ENCODE measurements at places on chromosomes 7 and 10.

DNA sequence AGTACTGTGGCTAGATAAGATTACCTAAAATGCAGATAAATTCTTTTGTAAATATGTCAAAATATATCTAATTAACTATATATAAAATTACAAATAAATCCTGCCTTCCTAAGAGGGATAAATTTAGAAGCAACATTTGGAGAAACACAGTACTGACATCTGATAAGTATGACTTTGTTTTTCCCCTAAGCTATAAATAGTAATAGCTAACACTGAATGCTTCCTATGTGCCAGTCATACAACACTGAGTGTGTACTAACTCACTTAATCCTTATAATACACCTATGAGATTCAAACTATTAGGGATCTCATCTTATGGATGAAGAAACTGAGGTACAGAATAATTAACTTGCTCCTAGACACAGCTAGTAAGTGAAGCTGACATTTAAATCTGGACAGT lies 733.4 kb downstream of the MAGI2 start:
- no peak for DNase-seq

DNA sequence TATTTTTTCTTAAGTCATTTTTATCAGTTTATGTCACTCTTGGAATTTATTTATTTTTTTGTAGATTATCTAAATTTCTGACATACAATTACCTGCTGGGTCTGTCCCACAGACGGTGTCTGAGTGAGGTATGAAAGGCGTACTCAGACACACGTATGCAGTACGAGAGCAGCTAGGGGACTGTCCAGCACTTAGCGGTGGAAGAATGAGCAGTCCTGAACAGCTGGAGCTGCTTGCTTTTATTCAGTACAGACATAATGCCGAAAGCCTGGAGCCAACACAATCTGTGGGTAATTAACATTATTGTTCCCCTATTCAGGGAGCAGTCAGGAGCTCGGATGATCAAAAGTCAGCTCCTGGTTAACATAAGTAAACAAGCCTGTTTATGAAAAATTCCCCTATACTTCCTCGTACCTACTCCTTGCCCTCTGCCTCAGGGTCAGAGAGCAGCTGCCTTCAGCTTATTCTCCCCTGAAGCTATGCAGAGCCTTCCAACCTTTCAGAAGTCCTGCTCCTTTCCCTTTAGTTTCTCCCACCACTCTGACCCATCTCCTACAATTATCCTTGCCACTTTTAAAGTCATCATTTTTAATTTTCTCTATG lies 488.0 kb upstream of the POM121L12 start:
- no peak for DNase-seq

DNA sequence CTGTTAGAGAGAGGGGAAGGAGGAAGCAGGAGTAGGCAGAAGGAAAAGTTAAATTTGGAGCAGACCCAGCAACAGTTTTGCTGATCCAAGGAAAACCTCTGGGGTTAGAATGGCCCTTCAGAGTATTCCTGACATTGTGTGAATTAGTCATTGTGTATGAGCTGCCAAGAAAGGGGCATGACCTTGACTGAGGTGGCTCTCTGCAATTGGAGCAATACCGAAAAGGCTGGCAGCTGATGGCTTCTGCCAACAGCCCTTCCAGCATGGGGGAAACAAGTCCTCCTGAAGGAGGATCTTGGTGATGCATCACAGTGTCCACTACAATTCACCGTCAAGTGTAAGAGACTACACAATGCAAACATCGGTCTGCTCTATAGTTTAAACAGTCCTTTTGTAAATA lies 20.6 kb upstream of the WASL start:
- DNase-seq: peak; percentile 25

DNA sequence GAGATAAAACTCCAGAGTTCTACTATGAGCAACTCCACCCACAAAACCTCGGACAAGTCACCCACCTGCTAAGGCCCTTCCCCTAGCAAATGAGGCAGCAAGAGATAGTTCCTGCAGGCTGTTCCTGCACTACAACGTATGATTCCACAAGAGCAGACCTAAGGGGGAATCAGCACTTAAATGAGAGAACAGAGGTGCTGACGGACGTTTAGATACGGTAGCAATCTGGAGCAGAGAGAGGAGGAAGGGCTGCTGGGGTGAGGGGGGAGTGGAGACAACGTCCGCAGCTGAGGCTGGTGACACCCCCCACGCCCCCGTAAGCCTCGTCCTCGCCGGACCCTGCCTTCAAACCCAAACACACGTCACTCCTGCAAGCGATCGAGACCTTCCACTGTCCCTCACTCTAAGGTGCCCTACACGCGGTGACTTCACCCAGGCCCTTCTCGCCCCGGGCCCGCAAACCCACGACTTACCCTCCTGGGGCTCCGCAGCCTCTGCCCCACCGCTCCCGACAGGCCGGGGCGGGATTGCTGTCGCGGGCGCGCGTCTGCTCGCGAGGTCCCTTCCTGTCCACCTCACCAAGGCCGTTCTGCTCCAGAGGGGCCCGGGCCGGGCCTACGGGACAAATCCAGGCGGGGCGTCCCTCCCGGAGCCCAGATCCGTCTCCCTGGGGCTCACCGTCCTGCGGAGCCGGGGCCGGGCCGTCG lies 635 bp downstream of the ZNF12 start:
- peak; percentile 49 for DNase-seq

DNA sequence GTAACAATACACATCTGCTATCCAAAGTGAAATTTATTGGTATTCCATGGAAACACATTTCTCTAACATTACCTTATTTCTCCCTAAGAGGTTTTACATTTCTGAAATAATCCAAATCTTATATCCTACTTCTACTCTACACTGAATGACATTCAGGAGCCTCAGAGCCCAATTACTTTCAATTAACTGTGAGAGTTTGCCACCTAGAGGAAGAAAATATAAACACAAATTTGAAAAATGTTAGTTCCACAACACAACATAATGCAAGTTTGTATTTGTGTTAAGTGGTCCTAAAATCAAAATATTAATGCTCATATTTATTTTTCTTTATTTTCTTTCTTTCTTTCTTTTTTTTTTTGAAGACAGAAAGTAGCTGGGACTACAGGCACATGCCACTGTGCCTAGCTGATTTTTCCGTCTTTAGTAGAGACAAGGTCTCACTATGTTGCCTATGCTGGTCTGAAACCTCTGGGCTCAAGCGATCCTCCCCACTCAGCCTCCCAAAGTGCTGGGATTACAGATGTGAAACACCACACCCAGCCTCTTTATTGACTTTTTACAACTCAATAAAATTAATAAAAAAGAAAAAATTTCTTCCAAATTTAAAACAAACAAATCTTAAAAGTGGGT lies 46.0 kb downstream of the ATAD1 start:
- DNase-seq: peak; percentile 34

DNA sequence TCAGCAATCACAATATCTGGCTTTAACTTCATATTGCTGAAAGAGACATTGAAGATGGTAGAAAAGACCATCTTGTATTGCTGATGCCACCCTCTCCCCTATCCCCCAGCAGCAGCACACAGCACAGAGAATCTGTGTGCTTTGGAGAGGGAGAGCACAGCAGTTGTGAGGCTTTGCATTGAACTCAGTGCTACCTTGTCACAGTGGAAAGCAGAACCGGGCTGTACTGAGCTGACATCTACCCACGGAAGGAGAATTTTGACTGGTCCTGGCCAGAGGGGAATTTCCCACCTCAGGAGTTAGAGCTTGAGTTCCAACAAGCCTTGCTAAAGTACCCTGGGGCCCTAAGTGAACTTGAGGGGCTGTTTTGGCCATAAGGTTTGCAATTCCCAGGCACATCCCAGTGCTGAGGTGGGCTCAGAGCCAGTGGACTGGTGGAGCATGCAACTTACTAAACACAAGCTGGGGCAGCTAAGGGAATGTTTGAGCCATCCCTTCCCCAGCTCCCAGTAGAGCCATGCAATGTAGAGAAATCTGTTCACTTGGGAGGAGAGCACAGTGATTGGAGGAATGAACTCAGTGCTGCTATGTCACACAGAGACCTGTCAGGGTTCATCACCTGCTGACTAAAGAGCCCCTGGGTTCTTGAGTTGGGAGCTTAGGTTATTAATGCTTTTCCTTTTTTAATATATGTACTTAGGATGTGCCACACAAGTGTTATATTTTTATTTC lies 62.1 kb downstream of the OR13A1 start:
- no peak for DNase-seq

GRCh38 chr10:25753776-25754175 lies 180.3 kb upstream of the MYO3A start:
- no peak for DNase-seq

- no peak for DNase-seq
Observed at GRCh38 chr7:100085515-100085914, 3.3 kb upstream of the COPS6 start.

GRCh38 chr7:102050864-102051460 lies 233.5 kb downstream of the CUX1 start:
- no peak for DNase-seq

DNA sequence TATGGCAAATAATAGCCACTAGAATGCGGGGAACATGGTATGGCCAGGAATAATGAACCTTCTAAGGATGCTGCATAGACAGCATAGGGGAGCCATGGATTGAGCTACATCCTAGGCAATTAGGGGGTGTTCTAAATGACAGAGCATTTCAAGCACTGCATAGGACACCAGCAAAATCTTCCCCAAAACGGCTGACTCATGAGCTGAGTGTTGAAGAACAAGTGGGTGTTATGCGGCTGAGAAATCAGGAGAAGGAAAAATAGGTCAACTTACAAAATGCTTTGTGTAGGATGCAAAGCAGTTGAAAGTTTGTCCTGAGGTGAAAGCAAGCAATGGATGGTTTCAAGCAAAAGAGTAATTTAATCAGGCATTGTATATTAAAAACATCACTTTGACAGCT lies 1023.5 kb upstream of the C7orf33 start:
- DNase-seq: no peak

- DNase-seq: no peak
Observed at GRCh38 chr10:4013651-4014121, 228.7 kb upstream of the KLF6 start.

DNA sequence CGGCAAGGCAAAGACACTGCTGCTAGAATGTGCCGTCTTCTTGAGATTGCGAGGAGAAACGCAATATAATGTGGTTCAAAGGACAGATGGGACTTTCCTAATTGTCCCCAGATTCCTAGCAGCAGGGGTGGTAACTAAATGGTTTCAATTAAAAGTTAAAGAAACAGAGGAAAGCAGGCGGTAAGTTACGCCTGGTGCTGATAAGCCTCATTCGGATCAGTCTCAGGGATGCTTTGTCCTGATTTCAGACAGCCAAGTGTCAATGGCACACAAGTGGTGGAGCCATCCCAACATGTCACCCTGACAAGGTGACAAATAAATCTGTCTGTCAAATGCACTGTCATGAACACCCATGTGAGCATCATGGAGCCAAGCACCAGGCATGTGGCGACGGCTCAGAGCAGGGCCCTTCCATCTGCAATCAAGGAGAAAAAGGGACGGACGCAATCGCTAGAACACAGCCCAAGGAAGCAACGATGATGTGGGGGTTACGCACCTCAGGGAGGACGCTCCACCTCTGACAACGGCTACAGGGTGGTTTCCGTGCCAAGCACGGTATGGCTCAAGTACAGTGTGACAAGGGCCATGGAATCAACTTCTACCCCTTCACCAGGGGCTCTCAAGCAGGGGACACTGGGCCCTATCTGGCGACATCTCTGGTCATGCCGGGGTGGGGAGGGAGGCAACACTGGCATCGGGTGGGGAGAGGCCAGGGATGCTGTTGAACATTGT lies 66.2 kb downstream of the CTBP2 start:
- DNase-seq: no peak

DNA sequence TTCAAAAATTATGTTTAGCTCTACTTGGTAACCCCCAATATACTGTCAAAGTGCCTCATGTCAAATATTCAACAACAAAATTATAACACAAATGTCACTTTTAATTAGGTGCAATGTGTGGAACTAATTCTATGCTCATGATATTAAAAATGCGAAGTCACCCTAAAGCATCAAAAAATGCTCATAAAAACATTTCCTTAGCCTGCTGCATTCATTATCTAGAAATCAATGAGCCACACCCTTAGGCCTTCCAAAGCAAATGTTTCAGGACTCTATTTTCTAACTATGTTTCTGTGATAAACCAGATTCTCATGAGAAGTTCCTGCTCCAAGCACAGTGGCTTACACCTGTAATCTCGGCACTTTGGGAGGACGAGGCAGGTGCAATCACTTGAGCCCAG lies 75.0 kb upstream of the ANK3 start:
- no peak for DNase-seq

DNA sequence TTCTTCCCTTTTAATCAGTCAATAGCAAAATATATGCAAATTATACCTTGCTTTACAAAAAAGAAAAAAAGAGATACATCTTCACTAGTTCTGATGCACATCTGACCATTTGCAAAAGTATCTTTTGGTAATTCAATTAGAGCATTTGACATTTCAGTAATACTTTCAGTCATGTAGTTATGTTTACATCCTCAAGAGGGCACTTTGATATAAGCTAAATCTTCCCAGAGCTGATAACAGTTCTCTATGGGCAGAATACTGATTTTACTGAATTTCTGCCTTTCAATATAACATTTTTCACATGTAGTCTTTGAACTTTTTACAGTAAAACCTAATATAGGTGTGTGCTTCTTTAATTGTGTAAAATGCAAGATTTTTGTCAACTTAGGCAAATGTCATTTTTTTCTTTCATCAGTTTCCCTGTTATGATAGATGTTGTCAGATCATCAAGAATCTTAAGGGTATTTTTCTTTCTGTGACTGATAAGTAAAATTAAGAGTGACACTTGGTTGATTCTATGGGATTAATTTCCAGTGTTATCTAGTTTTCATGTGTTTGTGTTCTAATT lies 703.5 kb upstream of the SEMA3D start:
- peak; percentile 35 for DNase-seq

DNA sequence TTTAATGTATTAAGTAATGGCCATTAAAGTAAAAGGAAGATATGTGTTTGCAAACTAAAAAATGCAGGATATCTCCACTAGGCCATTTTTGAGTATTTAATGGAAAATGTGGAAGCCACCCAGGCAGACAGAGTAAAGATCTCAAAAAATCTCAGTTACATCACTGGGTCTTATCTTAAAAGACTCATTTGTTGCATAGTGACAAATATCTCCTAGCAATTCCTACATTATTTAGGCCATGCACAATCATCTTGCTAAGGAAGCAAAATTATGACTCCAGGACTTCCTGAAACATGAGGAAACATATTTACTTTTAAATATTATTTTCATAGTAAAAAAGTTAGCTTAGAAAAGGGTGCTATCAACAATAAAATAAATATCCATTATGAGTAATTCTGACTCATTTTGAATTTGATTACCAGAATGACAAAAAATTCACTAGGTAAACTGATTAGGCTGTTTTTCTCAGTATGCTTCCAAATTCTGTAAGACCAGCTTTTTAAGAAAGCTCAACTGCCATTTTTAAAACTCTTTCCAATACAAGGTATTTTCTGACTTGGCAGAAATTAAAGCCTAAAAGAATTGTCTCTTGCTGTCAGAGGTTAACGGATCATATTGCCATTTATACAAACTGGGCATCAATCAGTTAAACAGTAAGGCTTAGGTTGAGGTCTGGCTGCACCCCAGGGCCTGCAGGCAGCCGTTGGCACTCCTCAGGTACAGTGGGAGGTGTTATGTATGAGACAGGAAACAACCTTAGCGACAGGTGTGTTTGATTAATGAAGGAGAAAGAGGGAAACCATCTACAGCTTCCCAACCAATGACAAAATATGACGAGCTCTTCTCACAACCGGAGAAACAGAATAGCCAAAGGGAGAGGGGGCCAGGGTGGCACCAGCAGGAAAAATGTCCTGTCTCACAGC lies 31.8 kb downstream of the PCLO start:
- DNase-seq: no peak

All from AG10803 (cell line).